ENCODE measurements at places on chromosomes 3 and 15.

DNA sequence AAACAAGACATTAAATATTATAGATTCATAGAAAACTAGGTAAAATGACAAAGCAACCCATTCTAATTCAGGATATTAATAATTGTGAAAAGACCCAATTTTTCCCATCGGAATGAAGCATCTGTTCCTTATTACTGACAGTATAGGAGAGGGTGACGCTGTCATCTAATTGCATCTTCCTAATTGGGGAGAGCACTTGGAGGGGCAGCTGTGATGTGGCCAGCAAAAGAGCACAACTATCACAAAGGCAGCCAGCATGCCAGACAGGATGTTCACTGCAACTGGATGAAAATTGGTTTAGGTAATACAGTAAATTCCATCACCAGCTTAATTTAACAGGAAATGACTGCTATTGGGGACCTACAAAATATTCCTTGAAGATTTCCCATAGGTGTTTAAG lies 21.9 kb upstream of the MINAR1 start:
- no peak for DNase-seq

DNA sequence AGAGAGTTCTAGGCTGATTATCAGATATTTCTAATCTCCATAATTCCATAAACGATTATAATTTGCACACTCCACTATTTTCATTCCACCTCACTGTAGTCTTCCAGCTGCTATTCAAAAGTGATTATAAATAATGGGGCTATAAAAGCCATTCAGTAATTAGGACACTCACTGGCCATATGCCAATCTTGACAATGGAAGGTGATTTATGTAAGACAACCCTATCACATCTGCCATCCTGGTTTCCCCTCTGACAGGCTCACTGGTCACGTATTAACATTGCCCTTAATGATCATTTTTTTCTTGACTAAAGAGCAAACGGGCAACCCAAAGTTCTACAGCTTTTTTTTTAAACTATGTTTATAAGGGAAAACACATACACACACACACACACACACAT lies 402.4 kb downstream of the MAGI1 start:
- DNase-seq, result no peak

- no peak for DNase-seq
Observed at GRCh38 chr3:131038326-131038725, 11.6 kb downstream of the NEK11 start.

- no peak for DNase-seq
Observed at GRCh38 chr15:69980341-69981059, 117.2 kb downstream of the TLE3 start.

- no peak for DNase-seq
Observed at GRCh38 chr15:97815835-97816234, 144.7 kb upstream of the ARRDC4 start.

DNA sequence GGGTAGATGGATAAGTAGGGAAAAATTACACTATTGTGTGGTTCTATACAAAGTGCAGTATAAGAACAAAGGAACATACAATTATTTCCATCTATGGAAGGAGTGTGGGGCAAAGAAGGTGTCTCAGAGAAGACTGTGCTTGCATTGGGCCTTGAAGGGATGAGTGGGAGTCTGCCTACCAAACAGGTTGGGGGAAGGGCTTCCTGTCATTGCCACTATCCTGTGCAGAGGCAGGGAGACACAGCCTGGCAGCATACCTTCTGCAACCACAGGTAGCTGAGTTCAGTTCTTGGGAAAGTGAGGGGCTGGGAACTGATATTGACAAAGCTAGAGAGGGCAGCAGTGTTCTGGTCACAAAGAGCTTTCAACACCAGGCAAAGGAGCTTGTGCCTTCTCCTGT lies 3.4 kb downstream of the TIMP4 start:
- no peak for DNase-seq
